ENCODE measurements at places on chromosomes 16 and 17. TPM values are rescaled to one million over a fixed set of nuclear protein-coding genes. Genes with fewer than 3 reads are reported as not detected.

- no peaks in the 10 kb centered on the region for H3K36me3 ChIP-seq
- peaks cover 9% of the 10 kb centered on the region for H3K27me3 ChIP-seq
- H3K4me1 ChIP-seq = peaks cover 13% of the 10 kb centered on the region
- DNase-seq = no peak
- no peak overlapping the region for H3K27ac ChIP-seq
- H3K4me3 ChIP-seq = no peak overlapping the region
Observed at GRCh38 chr16:85994492-85995490, 95.8 kb downstream of the IRF8 start.

GRCh38 chr17:67891481-67892119, 66.3 kb downstream of the BPTF start:
- H3K27ac ChIP-seq = no peak overlapping the region
- H3K27me3 ChIP-seq = no peaks in the 10 kb centered on the region
- H3K4me1 ChIP-seq = no peaks in the 10 kb centered on the region
- H3K4me3 ChIP-seq = no peak overlapping the region
- H3K36me3 ChIP-seq = peaks cover 59% of the 10 kb centered on the region

DNA sequence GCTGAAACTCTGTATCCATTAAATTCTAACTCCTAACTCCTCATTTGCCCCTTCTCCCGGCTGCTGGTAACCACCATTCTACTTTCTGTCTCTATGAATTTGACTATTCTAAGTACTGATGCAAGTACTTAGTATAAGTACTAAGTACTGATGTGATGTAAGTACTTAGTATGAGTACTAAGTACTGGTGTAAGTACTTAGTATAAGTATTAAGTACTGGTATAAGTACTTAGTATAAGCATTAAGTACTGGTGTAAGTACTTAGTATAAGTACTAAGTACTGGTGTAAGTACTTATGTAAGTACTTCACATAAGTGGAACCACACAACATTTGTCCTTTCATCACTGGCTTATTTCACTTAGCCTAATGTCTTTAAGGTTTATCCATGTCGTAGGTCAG, 32.3 kb upstream of the PRKCA start:
- no peaks in the 10 kb centered on the region for H3K4me1 ChIP-seq
- no peak for DNase-seq
- H3K27ac ChIP-seq = no peak overlapping the region

GRCh38 chr16:54412037-54412436, 125.5 kb upstream of the IRX3 start:
- no peak for DNase-seq
- H3K27ac ChIP-seq = no peak overlapping the region
- H3K4me1 ChIP-seq = no peaks in the 10 kb centered on the region

GRCh38 chr16:50282955-50283631, 16.7 kb downstream of the ADCY7 start:
- no peaks in the 10 kb centered on the region for H3K36me3 ChIP-seq
- H3K4me1 ChIP-seq = no peaks in the 10 kb centered on the region
- no peaks in the 10 kb centered on the region for H3K27me3 ChIP-seq
- no peak overlapping the region for H3K4me3 ChIP-seq
- DNase-seq = no peak

GRCh38 chr17:31859487-31860008, 504 bp upstream of the COPRS start:
- no peak for DNase-seq
- peak overlapping the region; percentile 37 for H3K4me3 ChIP-seq
- peaks cover 7% of the 10 kb centered on the region for H3K36me3 ChIP-seq
- no peaks in the 10 kb centered on the region for H3K4me1 ChIP-seq

DNA sequence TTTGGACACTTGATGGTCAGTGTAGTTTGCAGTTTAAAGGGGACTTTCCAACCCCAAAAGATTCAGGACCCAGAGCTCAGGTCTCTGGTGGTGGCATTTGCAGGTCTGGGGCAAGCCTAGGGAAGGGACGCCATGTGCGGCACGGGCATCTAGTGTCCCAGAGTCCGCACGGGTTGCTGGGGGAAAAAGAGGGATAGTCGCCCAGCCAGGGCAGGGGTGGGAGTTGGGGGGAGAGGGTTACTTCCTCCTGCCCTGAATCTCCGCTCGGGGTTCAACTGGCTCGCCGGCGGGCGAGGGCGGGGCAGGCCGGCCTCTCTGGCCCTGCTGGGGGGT, 239 bp upstream of the CA7 start:
- no peaks in the 10 kb centered on the region for H3K36me3 ChIP-seq
- H3K27ac ChIP-seq = no peak overlapping the region
- peak overlapping the region; percentile 53 for H3K4me3 ChIP-seq
- DNase-seq = no peak
- peaks cover 19% of the 10 kb centered on the region for H3K4me1 ChIP-seq
- H3K27me3 ChIP-seq = peaks cover 19% of the 10 kb centered on the region

DNA sequence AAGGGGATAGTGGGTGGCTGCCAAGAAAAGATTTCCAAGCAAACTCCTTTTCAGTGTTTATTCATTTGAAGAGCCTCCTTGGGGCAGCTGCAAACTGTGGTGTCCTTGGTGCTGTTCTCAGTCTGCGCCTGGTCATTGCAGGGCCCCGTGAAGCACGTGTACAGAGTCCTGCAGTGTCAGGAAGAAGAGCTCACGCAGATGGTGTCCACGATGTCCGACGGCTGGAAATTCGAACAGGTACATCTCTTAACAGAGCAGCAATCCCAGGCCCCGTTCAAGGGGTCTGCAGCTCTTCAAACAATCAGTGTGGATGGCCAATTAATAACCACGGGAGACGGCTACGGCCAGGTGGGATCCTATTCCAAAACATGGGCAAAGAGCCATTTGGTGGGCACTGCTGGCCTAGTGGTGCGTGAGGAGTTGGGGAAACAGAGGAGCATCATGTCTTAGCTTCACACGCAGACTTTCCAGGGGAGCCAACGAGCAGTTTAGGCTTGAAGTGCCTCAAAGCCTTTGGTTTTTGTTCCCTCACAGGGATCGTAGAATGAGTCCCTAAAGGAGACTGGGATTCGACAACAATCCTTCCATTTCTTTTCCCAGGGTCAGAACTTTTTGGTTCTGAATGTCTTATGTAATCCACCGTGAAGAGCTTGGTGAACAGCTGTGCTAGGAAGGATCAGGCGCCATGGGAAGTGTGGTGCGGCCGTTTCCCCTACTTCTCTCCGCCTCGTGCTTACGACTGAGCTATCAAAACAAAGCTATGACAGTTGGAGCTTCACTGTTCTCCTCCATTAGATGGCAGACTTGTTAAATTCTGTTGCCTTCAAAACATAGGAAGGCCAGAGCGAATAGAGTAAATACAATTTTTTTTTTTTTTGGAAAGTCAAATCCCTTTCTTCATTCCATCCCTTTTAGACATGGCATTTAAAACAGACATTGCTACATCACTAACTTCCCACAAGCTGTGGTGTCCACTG, 12.6 kb downstream of the KCTD2 start:
- no peak overlapping the region for H3K27ac ChIP-seq
- DNase-seq = peak; percentile 35
- no peaks in the 10 kb centered on the region for H3K27me3 ChIP-seq
- H3K4me3 ChIP-seq = no peak overlapping the region

- H3K36me3 ChIP-seq = no peaks in the 10 kb centered on the region
- H3K27me3 ChIP-seq = no peaks in the 10 kb centered on the region
- no peak for DNase-seq
- no peak overlapping the region for H3K4me3 ChIP-seq
- no peaks in the 10 kb centered on the region for H3K4me1 ChIP-seq
Observed at GRCh38 chr17:65664266-65664665, 102.8 kb upstream of the AXIN2 start.

DNA sequence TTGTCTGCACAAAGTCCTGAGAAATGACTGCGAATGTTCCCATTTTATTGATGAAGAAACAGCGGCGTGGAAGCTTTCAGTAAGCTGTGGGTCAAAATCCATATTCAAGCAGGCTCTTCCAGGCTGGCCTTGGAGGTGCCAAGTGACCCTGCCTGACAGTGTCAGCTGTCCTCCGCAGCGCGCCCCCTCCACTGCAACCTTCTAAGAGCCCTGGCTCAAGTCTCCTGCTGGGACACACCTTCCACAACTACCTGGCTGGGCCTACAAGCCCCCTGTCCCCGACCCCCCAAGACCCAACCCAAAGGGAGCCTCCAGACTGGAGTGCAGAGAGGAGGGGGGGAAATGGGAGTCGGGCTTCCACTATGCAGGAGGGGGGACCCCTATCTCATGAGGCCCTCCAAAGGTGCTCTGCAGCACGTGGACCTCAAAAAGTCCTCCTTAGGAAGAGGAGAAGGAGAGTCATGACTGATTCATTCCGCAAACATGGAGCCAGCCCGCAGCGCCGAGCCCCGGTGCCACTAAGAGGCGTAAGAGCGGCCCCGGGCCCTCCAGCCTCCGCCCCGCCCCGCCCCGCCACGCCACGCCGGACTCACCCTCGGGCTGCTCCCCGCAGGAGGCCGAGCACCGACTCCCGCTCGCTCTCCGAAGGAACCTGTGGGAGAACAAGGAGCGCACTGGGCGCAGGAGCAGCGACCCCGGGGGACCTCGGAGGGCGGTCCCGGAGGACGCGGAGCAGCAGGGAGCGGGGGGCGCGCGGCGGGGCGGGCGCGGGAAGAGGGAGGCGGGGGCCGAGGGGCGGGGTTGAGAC, 574 bp downstream of the MPP3 start:
- H3K27ac ChIP-seq = peak overlapping the region; percentile 68
- H3K4me1 ChIP-seq = no peaks in the 10 kb centered on the region
- peak overlapping the region; percentile 58 for H3K4me3 ChIP-seq
- no peaks in the 10 kb centered on the region for H3K36me3 ChIP-seq
- peak; percentile 14 for DNase-seq

DNA sequence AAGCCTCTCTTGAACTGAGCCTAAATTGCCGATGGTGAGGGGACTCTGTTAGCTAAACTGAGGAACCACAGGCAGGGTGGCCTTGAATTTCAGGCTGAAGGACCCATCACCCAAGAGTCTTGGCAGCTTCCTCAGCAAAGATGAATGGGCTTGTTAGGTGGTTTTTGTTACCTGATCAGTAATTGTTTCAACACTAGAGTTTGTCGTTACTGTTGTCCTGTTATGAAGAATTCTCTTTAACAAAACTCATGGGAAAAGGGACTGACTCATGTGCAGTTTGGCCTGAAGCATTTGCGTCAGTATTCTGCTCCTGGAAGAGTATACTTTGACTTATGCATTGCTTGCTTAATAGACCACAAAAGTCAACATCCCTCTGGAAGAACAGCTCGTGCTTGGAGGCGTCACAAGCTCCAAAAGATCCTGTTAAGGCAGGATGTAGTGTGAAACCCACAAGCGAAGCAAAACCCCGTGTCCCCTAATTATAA, 206.0 kb downstream of the IRX3 start:
- H3K27ac ChIP-seq = no peak overlapping the region
- no peaks in the 10 kb centered on the region for H3K36me3 ChIP-seq
- no peak for DNase-seq
- H3K4me3 ChIP-seq = no peak overlapping the region
- H3K27me3 ChIP-seq = no peaks in the 10 kb centered on the region

DNA sequence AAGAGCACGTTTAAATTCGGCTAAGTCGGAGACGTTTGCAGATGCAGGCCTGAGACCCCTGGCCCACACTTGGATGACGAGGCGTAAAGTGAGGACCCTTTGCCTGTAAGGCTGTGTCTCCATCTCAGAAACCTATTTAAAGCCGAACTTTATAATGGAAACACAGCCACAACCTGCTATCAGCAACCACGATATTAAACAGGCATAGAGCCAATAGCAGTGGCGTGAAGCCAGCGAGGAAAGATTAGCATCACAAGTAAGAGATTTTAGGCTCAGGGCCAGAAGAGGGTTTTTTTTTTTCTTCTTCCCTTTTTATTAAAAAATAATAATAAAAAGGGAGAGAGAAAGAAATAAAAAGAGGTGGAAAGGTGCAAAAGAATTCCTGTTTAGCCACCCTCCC, 111.3 kb upstream of the NOL11 start:
- peaks cover 19% of the 10 kb centered on the region for H3K4me1 ChIP-seq
- H3K4me3 ChIP-seq = peak overlapping the region; percentile 2
- no peak overlapping the region for H3K27ac ChIP-seq
- no peaks in the 10 kb centered on the region for H3K36me3 ChIP-seq

DNA sequence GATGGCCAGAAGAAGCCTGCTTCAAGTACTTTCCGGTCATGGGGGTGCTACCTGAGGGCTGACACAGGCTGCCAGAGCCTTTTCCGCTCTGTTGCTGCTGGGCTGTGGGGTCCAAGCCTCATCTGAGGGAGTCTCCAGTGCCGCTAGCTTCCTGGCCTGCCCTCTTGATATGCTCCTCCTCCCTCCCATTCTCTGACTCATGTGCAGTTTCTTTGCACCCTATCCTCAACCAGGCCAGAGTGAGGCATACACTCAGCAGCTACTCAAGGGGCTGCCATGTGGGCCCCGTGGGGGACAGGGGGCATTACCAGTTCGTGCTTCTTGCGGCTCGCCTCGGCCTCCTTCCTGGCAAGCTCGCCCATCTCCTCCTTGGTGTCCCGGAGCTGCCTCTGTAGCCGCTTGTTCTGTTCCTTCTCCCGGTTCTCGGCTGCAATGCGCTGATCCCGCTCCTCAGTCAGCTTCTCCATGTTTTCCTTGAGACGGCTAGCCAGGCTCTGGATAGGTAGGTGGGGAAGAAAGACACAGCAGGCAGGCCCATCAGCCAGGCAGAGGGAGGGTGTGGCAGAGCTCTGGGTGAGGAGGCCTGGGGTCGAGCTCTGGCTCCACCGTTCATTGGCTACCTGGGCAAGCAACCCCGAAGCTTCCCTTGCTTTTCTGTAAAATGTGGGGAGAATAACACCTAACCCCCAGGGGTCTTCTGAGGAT, 43.8 kb downstream of the PIPOX start:
- H3K36me3 ChIP-seq = peaks cover 8% of the 10 kb centered on the region
- no peaks in the 10 kb centered on the region for H3K27me3 ChIP-seq
- no peak for DNase-seq

DNA sequence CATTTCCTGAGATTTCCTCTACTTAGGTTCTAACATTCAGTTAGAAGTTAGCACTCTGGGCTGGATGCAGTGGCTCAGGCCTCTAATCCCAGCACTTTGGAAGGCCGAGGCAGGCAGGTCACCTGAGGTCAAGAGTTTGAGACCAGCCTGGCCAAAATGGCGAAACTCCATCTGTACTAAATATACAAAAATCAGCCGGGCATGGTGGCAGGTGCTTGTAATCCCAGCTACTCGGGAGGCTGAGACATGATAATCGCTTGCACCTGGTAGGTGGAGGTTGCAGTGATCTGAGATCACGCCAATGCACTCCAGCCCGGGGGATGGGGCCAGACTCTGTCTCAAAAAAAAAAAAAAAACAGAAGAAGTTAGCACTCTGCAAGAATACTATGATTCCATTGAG, 1430.9 kb downstream of the CDH11 start:
- no peak for DNase-seq
- H3K27ac ChIP-seq = no peak overlapping the region
- no peaks in the 10 kb centered on the region for H3K27me3 ChIP-seq
- no peak overlapping the region for H3K4me3 ChIP-seq
- H3K4me1 ChIP-seq = no peaks in the 10 kb centered on the region

GRCh38 chr17:12547831-12548230, 117.9 kb upstream of the MYOCD start:
- DNase-seq = no peak
- H3K27ac ChIP-seq = no peak overlapping the region
- no peaks in the 10 kb centered on the region for H3K4me1 ChIP-seq
- H3K4me3 ChIP-seq = no peak overlapping the region
- H3K27me3 ChIP-seq = peaks cover 9% of the 10 kb centered on the region

ASGR2 gene
- not detected for total RNA-seq

DHRS11 gene
- 8.1 TPM for total RNA-seq

TEKT1 gene
- total RNA-seq = not detected

DNASE1L2 gene
- 3.1 TPM for total RNA-seq

ZDHHC7 gene
- 42.5 TPM for total RNA-seq

SNX20 gene
- not detected for total RNA-seq

HSD17B2 gene
- 4.9 TPM for total RNA-seq

All from A673 (cell line).